Hematopoietic multipotent progenitor cell treated with erythropoietin and hydrocortisone succinate and interleukin-3 and kit ligand, for 8 days (in vitro differentiated cells): ENCODE measurements at places on chromosomes 11 and 22.

DNA sequence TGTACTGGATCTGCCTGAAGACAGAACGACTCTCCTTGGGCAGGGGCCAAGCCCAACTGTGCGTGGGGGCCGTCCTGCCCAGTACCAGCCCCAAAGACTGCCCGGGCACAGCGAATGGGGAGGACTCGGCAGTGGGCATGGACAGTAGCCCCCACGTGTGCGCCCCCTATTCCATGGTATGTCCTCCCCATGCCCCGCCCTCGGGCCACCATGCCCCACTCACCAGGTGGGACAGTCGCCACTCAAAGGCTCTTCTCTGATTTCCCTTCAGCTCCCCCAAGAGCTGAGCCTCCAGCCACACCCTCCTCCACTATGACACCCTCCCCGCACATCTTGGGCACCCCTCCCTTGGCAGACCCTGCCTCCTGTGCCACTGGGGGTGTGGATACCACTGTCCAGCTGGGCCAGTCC, 43.5 kb downstream of the GNB1L start:
- DNase-seq: no peak

- DNase-seq: no peak
Observed at GRCh38 chr11:76307396-76307795, 73.5 kb downstream of the THAP12 start.

DNA sequence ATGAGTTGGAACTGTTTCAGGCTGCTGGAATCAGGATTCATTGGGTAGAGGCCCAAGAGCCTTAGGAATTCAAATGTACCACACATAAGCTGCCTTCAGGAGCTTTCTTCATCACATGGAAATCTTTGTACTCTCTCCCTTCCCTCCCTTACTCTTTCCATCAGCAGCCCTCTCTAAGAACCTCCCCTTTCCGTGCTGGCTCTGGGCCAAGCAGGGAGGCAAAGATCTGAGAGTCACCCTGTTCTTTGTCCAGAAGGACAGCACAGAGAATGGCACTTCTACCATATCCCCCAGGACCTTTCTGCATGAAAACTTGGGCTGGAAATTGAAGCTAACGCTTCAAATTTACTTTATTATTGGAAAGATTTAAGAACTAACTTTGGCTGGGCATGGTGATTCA, 20.7 kb upstream of the TPBGL start:
- peak; percentile 9 for DNase-seq

- peak; percentile 63 for DNase-seq
Observed at GRCh38 chr11:60265373-60266214, 14.9 kb upstream of the MS4A4A start.

DNA sequence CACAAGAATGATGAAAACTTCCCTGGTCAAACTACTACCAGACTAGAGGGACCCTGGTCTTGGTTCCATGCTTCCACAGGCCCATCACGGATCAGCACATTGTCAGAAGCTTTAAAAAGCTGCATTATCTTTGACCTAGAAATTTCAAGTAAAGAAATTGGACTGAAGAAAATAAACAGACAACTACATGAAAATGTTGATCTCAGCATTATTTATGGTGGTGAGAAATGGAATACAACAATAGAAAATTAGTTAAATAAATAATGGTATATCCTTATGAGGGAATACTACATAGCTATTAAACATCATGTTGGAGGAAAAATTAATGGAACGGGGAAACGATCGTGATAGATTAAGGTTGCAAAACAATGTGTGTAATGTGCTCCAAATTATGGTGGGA, 13.7 kb downstream of the TENM4 start:
- no peak for DNase-seq

DNA sequence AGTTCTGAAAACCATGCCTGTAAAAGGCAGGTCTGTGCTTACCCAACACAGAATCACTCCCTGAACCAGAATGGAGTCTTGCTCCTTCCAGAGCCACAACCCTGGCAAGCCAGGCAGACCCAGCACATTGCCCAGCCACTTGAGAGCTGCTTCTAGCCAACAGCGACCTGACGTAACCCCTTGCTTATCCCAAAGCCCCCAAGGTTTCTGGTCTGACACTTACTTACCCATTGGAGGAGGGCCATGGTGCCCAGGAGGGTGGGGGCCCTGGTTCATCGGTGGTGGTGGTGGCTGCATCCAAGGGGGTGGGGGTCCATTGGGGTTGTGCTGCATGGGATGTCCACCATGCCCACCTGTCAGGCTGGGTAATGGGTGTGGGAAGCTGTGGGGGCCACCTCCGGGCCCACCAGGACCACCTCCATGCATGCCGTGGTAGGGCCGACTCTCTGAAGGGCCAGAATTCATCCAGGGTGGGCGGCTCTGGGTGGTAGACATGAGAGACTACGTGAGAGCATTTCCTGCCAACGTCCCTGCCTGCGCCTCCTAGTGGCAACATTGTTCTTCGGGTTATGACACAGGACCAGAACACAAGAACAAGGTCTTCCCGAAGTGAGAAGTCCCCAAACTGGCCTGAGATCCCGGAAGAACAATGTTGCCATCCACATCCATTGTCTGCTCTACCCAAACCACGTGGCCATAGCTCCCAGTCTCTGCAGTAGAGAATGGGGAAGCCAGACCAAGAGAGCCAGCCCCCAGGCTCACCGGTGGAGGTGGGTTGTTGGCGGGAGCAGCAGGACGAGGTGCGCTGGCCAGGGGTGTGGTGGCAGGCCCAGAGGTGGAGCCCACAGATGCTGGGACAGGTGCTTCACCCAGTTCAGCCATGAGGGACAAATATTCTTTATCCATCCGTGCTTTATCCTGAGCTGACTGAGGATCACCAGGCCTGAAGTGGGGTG, 7.8 kb upstream of the PYGM start:
- peak; percentile 80 for DNase-seq

DNA sequence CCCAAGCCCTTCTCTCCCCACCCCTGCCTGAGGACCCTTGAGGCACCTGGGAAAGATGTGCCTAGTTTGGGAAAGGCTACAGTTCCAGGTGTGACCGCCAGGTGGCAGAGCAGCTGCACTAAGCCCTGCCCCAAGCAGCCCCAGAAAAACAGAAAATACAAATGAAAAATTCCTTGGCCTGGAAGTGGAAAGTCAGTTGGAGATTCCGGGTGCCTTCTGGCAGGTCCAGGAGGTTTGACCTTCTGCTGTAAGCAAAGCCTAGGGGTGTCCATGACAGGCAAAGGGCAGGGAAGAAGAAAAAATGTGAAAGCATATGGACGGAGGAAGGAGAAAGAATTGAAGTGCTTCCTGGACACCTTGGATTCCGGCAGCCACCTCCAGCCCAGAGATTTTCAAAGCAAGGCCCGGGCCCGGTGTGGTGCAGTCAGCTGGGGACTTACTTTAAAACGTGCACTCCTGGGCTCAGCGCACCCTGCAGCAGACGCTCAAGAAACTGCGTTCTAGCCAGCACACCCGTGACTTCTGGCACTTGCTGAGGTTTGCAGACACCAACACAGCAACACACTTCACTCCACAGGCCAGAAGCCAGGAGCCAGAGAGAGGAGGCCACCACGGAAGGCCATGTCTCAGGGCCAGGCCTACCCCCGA, 37.3 kb upstream of the SLC22A12 start:
- peak; percentile 54 for DNase-seq

GRCh38 chr11:19444231-19444630, 203.5 kb upstream of the E2F8 start:
- no peak for DNase-seq

DNA sequence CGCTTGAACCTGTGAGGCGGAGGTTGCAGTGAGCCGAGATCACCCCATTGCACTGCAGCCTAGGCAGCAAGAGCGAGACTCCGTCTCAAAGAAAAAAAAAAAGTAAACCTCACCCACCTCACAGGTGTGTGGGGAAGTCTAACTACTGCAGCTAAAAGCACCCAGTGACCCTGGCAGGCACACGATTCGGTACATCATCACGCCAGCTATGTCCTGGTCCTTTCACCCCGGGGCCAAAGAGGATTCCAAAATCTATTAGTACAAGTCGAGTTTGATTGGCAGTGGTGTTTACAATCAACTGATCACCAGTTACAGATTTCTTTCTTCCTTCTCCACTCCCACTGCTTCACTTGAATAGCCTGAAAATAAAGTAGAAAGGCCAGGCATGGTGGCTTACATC, 6.3 kb downstream of the TST start:
- DNase-seq: no peak

DNA sequence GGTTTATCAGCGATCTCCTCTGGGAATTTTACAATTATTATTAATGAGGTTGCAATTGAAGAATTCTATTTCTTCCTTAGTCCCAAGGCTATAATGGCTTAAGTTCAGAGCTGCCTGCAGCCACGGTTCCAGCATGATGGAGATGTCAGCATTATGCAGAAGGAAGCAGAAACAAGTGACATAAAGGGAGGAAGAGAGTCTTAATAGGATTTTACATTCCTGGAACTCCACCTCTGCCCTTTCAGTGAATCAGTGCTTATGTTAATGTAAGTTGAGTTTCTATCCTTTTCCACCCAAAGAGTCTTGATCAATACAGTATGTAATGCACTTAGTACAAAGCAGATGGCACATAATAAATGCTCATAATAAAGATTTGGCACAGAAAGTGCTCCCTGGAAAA, 11.6 kb upstream of the NRGN start:
- no peak for DNase-seq

DNA sequence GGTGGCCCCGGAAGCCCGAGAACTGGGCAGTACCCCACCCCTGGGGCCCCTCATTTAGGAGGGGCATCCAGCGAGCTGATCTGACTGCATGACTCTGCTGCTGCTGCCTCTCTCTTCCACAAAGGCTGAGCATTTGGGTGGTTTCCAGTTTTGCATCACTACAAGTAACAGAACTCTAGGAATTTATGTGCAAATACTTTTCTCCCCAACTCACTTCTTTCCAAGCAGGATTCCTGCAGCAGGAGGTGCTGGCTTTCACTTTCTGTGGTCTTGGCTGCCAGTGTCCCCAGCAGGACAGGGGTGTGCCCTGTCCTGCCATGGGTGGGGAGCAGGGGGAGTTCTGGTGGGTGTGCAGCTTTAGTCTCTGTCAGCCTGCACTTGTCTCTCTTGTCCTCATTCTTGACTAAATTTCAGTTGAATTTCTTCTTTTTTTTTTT, 21.2 kb downstream of the UPB1 start:
- no peak for DNase-seq

DNA sequence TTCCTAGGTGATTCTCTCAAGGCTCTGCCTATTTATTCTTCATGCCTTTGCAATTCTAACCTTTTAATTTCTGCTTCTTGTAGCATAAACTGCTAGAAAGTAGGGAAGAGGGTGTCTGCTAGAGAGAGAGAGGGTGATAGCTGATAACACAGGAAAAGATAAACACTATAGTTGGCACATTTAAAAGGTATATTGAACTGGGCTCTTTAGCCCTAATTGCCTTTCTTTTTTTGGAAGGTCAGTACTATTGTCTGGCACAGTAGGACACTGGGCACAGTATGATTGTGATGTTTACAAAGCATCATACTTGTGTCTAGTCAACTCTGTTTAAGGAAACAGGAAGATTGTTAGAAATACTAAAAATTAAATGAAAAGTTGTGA, 33.3 kb downstream of the TEAD1 start:
- no peak for DNase-seq

GRCh38 chr11:95248666-95249467, 17.9 kb upstream of the SESN3 start:
- no peak for DNase-seq

GRCh38 chr22:38086001-38086845, 2.2 kb upstream of the SLC16A8 start:
- no peak for DNase-seq

DNA sequence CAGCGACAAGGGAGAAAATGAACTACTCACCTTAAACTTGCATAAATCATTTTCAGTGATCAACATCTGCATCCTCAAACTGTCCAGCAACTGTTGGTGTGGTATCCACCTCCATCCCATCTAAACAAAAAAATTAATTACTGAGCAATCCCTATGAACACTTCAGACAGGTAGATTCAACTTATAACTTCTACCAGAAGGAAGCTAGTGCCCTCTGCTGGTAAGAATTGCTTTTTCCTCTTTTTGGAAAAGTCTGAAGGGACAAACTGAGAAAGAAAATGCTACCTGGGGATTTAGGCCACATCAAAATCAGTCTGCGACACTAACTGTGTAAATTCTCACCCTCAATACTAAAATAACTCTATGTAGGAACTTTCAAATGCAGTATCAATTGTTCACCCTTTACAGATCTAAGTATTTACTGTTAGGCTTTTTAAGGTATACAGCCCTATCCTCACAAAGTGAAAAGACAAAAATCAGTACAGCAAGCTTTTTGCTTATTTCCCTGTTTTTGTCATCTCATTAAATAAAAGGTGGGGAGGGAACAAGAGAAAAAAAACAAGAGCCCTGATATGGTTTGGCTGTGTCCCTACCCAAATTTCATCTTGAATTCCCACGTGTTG, 17.9 kb downstream of the CLNS1A start:
- DNase-seq: peak; percentile 64

- no peak for DNase-seq
Observed at GRCh38 chr11:68412593-68413475, 47.7 kb upstream of the PPP6R3 start.

GRCh38 chr11:55714982-55715888, 53.2 kb downstream of the OR4C6 start:
- DNase-seq: peak; percentile 4

DNA sequence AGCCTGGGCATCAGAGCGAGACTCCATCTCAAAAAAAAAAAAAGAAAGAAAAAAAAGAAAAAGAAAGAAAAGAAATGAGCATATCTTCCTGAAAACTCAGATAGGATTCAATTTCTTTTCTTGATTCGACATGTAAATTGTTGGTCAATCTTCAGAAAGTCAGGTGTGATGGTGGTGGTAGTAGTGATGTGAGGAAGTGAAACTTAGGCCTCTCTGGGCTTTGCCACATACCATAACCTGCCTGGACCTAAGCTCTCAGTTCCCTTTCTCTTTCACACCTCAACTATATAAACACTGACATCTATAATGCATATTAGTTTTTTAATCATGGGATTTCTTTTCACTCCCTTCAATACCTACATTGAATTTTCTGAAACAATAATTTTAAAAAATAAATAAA, 98.0 kb upstream of the TBCEL start:
- no peak for DNase-seq

GRCh38 chr11:8826901-8827560, 84.0 kb upstream of the AKIP1 start:
- no peak for DNase-seq

GRCh38 chr11:108117746-108118371, 3.5 kb upstream of the ACAT1 start:
- DNase-seq: peak; percentile 87

DNA sequence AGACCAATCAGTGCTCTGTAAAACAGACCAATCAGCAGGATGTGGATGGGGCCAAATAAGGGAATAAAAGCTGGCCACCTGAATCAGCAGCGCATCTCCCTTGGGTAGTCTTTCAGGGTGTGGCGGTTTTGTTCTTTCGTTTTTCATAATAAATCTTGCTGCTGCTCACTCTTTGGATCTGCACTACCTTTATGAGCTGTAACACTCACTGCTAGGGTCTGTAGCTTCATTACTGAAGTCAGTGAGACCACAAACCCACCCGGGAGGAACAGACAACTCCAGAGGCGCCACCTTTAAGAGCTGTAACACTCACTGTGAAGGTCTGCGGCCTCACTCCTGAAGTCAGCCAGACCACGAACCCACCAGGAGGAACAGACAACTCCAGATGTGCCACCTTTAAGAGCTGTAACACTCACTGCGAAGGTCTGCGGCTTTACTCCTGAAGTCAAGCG, 175.5 kb upstream of the PDGFD start:
- DNase-seq: no peak

- DNase-seq: no peak
Observed at GRCh38 chr11:57192316-57192715, 10.6 kb downstream of the LRRC55 start.
